ENCODE measurements at places on chromosomes 7 and 10.
A peak's percentile ranks its signal among the peaks of the same experiment; 100 is the strongest.

- no peak for DNase-seq
Measured at GRCh38 chr10:129438024-129438423, 29.0 kb upstream of the MGMT start.

- no peak for DNase-seq
Measured at GRCh38 chr7:5278766-5279165, 4.0 kb upstream of the SLC29A4 start.

GRCh38 chr7:78465894-78466293 is 667.3 kb downstream of the PHTF2 start:
- no peak for DNase-seq

DNA sequence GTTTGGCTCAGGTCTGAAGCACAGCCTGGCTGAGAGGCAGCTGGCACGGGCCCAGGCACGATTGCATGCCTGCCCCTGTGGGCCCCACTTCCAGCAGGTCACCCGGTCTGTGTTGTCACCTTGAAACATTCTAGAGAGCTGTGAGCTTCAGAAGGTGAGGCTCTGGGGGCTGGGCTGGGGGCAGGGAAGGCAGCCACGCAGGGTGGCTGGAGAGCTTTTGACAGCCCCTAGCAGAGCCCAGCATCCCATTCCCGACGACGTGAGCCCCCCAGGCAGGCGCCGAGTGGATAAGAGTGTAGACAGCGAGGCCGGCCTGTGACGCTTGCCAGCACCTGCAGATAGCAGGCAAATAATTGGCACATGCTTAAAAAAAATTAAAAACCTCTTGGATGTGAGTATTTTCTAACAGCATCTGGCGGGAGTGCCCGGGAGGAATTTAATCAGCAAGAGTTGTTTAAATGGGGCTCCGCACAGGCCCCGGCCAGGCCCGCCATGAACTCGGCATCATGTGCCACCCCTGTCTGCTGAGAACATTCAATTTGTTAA is 212.0 kb upstream of the TBX20 start:
- DNase-seq, result peak; percentile 15

DNA sequence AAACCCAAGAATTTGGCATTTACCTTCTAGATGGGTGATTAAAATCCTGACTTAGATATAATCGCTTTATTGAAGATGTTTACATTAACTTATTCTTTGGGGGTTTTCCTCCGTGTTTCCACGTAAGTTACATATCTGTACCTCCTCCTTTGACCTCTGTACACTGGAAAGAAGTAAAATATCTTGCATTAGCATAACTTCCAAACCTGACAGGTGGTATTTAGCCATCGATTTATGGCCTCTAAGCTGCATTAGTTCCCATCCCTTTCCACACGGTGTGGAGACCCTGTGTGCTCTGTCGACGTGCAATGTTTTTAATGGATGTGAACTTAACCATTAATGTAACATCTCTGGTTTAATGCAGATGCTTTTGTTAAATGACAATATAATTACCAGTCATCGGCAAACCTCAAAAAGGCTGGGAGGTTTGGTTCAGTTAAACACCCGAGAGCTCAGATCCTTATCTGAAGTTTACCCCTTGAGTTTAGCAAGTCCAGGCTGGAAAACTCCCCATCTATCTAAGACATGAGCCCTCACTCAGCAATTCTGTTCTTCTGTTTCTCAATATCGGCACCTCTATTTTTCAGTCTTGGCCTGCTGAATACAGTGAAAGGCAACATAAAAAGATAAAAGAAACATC is 295.2 kb downstream of the GATA3 start:
- DNase-seq, result no peak

- no peak for DNase-seq
Measured at GRCh38 chr7:90320418-90320800, 695 bp downstream of the FAM237B start.

DNA sequence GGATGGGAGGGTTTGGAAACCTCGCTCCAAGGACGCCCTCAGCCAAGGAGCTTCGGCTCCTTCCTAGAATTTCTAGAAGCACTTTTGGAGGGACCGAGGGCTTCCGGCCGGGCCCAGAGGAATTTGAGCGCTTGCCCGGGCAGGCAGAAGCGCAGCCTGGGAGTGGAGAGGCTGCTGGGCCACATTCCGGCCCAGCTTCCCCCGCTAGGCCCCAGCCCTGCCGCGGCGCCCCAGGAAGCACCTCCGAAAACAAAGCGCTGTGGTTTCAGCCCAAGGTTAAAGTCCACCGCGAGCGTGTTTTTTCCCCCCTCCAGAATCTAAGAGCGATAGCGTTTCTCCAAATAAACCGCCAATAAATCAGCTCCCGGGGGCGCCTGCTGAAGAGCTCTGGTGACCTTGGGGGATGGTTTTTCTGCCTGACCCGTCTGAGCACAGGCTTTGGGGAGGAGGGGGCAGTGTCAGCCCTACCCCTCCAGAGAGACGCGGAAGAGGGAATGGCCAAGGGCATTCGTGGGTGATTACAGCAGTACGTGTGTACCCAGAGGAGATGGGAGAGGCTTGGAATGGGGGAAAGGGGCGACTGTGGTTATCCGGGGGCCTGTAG is 5.7 kb upstream of the TNRC18 start:
- peak; percentile 71 for DNase-seq

DNA sequence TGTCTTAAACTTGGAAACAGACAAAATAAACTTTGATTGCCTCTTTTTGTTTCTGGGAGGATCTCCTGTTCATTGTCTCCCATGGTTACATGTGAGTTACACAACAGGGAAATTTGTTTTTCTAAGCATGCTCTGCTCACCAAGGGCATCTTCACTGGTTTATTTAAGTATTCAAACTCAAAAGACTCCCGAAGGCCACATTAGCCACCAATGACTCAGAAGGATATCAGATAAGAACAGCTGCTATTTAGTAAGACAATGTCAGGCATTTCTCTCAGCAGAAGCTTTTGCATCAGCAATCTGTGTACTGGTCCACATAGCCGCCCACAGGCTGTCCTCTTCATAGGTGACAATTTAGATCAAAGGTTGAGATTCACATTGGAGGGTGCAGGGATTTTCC is 19.3 kb downstream of the OR6B1 start:
- DNase-seq, result no peak

DNA sequence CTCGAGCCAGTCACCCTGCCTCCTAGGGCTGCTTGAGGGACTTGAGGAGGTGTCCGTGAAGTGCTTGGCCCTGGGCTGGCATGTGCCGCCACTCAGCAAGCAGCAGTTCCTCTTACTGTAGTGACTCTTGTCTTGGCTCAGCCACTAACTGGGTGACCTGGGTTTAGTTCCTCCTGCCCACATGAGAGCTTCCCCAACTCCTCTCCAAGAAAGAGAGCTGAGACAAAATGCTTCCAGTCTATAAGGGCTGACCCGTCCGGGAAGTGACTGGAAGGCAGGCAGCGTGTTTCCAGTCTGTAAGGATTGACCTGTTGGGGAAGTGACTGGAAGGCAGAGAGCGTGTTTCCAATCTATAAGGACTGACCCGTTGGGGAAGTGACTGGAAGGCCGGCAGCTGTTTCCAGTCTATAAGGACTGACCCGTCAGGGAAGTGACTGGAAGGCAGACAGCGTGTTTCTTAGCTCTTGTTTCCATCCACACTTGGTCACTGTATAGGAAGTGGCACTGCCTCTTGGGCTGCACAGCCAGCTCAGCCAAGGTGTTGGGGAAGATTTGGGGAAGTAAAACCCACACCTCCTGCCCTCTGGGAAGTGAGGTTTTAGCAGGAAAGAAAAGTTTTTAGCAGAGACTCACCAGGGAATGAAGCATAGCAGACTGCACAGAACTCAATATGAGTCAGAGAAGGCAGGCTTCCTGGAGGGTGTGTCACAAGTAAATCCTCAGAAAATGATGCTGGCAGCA is 53.3 kb upstream of the PPIF start:
- DNase-seq, result peak; percentile 70

GRCh38 chr10:118764195-118764594 is 9.4 kb upstream of the CACUL1 start:
- no peak for DNase-seq

DNA sequence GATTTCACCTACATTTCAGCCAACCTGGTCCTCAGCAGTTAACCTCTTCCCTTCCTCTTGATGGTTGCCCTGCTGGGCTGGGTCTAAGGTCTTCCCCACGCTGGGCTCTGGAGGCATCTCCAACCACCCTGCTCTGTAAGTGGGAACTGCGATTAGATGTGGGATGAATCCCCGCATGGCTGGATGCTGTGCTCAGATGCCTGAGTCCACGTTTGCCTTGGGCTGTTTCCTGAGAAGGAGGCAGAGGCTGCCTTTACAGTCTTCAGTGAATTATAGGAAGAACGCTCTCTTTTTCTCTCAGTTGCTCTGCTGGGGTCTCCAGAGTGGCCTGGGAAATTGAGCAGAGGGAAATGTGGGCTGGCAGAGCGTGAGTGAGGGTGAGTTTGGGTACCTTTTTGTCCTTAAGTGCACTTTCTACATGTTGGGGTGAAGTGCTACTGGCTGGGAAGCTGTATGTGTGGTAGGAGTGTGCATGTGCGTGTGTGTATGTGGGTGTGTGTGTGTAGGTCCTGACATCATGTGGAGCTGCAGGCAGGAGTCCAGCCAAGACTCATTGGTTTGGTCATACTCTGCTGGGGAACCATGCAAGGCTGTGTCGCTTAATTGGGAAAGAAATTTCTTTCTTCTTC is 1.5 kb downstream of the GIMAP8 start:
- no peak for DNase-seq

DNA sequence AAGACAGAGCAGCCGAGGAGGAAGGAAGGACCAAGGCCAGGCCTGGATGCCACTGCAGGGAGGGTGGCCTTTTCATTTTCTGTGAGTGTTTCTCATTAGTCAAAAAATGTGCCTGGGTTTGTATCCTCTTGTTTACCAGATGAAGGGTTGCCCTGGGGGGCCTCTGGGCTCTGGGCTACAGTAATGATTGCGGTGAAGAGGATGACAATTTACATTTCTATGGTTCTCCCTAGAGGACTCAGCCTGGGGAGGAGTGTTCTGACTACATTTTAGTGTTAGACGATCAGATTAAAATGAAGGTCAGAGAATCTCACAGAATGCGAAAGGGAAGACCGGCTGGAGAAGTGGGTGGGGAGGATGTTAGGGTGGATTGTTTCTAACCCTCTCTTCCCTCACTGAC is 108.0 kb upstream of the KMT2C start:
- no peak for DNase-seq

GRCh38 chr10:114337510-114338462 is 66.5 kb downstream of the AFAP1L2 start:
- DNase-seq, result no peak

- no peak for DNase-seq
Measured at GRCh38 chr10:121416071-121416470, 182.2 kb downstream of the FGFR2 start.

DNA sequence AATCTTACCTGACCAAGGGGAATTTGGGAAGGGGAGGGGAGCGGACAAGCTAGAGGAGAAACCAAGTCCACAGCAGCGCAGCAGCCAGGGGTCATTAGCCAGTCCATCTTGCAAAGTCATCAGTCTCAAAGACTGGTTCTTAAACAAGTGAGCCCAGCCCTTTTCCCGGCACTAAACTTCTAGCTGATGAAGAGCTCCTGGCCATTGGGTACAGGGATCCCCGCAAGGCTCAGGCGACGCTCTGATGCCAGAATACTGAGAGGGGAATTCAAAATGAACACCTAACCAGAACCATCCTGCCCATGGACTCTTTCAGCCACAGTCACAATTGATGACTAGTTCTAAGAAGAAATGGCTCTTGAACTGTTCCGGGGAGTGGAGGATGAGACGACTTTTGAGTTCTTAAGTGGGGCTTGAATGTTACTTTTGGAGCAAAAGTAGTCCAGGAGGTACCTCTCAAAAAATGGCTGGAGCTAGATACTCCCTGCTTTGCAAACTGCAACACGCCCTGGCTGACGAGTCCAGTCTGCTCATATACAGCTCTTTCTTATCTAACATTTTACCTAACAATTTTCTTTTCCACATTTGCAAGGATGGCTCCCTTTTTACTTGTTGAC is 2.5 kb upstream of the TWIST1 start:
- no peak for DNase-seq

Measured in body of pancreas (tissue), 4 donors.